ENCODE measurements at places on chromosomes 12 and 14.

- no peak for DNase-seq
These were observed 223.4 kb downstream of the PCNX1 start for GRCh38 chr14:71130491-71131179.

- DNase-seq, result no peak
These were observed 987.7 kb downstream of the GALC start for GRCh38 chr14:87005280-87005679.

GRCh38 chr12:67837876-67838275 is 151.4 kb upstream of the IFNG-AS1 start:
- no peak for DNase-seq

- no peak for DNase-seq
These were observed 225.2 kb downstream of the C12orf75 start for GRCh38 chr12:105555556-105556295.

- no peak for DNase-seq
These were observed 297.0 kb downstream of the PRKD1 start for GRCh38 chr14:29630566-29631160.

DNA sequence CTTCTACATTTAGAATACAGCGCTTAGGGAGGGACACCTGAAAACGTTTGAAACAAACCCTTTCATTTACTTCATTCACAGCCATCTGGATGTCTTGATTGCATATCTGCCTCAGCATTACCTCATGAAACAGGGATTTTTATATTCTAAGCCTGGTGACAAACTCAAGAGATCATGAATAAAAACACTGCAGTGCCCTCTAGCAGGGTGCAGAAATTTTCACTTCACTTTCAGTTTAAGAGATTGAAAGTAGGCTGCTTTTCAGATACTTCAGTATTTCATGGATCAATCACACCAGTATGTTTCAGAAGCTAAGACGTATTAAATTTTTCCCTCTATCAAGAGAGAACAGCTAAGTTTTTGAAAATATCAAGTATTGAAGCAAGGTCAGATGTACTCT is 467.8 kb downstream of the MDGA2 start:
- no peak for DNase-seq

DNA sequence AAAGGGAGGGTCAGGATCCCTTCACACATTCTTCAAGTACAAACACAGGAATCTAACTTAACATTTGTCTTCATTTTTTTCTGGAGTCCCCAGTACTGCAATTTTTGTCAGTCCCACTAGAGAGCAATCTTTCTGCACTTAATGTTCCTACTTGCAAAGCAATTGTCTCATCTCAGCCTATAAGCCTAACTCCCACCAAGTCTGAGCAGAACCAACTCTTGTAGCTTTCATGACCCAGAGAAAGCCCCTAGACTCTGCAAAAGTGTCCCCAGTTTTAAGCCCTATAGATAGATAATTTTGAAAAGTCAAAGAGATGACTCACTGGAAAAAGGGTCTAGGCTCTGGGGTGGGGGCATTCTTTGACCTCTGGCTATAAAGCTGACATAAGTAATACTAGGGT is 1.8 kb upstream of the ZBTB39 start:
- peak; percentile 70 for DNase-seq

DNA sequence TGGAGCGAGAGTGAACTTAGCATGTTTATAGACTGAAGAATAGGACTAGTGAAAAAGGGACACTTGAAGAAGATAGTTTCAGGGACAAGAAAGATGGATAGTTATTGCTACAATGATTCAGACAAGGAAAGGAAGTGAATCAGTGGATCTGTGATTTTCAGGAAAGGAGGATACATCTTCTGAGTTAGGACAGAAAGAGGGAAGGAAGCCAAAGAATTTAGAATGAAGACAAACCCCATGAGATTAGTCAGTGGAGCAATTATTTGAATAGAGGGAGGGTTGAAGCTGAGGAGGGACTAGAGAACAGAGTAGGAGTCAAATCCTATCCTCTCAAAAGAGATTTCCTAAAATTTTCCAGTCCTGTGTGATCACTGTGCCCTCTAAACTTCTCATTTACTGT is 282.7 kb downstream of the AKAP6 start:
- DNase-seq, result no peak
